ENCODE measurements at places on chromosomes 3 and 15.
A peak's percentile ranks its signal among the peaks of the same experiment; 100 is the strongest.

DNA sequence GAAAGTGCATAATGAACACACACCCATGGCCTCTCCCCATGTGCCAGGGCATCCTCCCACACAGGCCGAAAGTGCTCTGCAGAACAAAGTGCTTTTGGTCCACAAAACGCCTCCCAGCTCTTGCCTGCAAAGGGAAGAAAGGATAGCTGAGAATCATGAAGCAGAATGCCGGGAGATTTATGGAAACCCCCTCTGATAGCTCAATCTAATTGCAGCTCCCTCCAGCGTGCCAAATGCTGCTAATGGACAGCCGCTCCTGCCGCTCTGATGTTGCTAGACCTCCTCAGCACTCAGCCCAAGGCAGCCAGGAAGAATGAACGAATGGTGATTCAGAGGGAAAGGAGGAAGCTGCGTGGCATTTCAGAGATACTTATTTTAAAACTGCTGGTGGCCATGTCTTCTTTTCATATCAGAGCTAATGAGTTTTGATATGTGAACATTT lies 145.3 kb downstream of the TJP1 start:
- no peak for DNase-seq

DNA sequence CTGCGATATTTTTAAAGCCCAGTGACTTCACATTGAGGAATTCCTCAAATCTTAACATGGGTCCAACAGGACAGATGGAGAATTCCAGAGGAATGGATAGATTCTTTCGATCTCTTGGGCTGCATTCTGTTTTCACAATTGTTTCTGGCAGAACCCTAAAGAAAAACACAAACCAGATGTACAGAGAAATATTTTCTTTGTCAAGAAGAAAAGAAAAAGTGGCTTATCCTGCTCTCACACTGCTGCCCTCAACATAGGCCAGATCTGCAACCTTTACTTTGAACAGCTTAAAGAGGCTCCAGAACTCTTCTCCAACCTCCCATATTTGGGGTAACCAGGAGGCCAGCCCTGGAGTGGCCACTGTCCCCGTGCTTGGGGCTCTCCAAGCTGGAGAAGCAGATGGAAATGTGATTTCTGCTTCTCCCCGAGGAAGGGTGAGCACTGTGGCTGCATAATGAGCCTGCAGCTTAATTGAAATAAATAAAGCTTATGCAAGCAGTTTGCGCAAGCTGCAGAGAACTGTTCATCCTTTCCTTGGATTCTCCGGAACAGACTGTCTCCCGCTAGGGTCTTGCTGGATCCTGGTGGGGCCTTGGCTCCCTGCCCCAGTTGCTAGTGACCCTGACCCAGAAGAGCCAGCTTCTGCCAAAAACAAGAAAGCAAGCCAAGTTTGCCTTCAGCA lies 453.2 kb upstream of the PROK2 start:
- no peak for DNase-seq

DNA sequence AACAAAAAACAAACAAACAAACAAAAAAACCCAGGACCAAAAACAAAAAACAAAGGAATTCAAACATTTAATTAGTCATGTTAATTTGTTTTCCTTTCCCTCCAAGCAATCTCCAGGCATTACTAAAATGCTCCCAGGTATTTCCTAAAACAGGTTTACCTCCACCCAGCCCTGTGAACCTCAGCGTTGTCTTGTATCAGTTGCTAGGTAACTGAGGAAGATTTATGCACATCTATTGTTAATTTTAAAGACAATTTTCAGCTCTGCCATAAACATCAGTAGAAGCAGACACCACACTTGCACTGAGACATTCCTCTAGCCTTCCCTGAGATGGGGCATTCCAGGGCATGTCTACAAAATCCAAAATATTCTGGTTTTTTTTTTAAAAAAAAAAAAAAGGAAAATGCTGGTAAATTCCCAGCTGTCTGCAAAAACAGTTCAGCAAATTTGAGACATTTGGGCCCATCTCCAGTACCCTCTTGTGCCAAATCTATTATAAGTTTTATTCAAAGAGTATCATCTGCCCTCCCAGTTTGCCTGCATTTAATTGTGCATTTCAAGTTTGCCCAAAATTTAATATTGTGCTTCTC lies 227.6 kb downstream of the ADAMTS9 start:
- DNase-seq: no peak

DNA sequence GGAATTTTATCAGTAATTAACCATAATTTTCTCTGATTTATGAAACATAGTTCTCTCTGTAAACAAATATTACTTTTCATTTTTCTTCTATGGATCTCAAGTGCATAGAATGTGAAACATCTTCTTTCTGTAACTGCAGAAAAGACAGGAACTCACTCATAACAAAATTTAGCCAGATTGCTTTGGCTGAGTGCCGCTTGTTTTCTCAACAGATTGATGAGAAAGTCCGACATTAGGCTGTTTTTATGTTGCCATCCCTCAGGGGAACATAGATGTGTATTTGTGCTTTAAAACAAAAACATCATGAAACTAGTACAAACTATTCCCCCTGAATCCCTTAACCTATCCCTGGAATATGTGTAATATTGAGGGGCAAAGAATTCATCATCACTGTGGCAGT lies 154.2 kb downstream of the B3GALNT1 start:
- no peak for DNase-seq

DNA sequence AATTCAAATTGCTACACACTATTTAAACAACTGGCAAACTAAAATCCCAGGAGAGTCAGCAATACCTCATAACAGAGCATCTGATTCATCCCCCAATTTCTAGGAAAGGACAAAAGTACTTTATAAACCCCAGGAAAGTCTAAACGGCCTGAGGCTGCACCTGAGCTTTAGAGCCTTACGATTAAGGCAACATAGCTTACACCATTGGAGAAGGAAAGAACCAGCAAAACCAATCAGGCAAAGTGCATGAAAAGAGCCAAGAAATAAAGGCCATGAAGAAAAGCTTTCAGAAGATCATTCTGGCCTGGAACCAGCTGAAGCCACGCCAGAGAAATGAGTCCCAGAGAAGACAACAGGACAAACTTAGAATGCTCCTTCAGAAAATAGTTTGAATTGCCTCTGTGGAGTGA lies 48.1 kb downstream of the PTPN9 start:
- DNase-seq: no peak

DNA sequence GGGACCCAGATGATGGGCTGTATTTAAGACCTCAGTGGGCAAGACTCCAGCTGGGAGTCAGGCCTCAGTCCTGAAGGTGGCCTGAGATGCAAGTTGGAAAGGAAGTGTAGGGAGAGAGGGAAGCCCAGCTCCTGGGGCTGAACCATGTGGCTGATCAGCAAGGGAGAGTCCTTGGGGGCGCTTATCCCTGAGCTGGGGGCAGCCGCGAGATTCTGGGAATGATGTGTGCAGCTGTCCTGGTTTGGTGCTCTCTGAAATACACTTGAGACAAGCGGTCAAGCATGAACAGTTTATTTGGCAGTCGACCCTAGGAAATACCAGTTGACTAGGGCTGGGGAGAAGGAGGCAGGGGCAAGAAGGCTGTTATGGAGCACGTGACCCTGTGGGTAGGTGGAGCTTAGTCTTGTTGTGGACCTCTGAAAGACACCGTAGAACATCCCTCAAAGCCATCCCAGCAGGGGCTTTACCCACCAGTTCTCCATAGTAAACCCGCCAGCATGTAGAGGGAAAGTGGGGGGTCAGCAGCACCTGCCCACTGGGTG lies 41.8 kb upstream of the SLC6A11 start:
- DNase-seq: no peak

- DNase-seq: no peak
Observed at GRCh38 chr3:152621006-152621868, 213.7 kb upstream of the P2RY1 start.

DNA sequence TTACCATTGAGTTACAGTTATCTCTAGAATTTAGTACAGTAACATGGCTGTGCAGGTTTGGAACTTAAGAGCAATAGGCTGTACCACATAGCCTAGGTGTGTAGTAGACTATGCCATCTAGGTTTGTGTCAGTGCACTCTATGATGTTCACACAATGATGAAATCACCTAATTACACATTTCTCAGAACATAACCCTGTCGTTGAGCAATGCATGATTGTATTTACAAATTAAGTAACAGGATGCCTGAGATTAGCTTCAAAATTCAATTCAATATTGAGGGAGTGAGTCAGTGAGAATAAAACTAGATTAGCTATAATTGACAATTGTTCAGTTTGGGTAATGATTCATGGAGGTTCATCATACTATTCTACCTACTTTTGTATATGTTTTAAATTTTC lies 633.8 kb downstream of the IGSF11 start:
- no peak for DNase-seq

GRCh38 chr15:25797936-25798901 lies 64.9 kb downstream of the ATP10A start:
- DNase-seq: no peak

DNA sequence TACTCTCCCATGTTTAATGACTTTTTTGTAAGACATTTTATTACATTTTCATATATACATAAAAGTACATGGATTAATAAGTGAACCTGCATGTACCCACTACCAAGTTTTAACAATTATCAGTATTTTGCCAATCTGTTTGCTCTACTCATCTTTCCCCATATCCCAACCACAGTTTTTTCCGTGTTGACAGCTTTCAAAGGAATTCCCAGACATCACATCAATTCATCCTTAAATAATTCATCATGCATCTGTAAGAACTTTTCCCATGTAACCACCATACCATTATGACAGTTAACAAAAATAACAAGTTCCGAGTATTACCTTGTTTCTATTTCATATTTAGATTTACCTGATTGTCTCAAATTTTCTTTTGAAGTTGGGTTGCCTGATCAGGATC lies 436.7 kb downstream of the PDCD6IP start:
- no peak for DNase-seq

DNA sequence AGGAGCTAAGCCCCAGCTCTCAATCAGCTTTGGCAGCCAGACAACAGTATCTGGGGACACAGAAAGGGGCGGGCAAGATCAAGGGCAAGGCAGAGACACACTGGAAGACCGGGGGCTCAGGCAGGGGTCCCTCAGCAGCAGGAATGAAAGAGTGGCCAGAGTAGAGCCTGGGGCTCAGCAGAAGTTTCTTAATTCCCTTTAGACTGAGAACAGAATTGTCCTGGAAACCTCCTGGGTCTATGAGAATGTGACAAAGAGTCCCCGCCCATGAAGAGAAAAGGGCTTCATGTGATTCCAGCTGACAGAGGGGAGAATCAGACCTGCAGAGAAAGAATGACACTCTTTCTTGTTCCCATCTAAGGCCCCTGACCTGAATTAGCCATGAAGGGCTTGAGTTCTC lies 95.2 kb upstream of the CTNNB1 start:
- no peak for DNase-seq

GRCh38 chr3:45343947-45344346 lies 44.4 kb upstream of the LARS2 start:
- DNase-seq: no peak

DNA sequence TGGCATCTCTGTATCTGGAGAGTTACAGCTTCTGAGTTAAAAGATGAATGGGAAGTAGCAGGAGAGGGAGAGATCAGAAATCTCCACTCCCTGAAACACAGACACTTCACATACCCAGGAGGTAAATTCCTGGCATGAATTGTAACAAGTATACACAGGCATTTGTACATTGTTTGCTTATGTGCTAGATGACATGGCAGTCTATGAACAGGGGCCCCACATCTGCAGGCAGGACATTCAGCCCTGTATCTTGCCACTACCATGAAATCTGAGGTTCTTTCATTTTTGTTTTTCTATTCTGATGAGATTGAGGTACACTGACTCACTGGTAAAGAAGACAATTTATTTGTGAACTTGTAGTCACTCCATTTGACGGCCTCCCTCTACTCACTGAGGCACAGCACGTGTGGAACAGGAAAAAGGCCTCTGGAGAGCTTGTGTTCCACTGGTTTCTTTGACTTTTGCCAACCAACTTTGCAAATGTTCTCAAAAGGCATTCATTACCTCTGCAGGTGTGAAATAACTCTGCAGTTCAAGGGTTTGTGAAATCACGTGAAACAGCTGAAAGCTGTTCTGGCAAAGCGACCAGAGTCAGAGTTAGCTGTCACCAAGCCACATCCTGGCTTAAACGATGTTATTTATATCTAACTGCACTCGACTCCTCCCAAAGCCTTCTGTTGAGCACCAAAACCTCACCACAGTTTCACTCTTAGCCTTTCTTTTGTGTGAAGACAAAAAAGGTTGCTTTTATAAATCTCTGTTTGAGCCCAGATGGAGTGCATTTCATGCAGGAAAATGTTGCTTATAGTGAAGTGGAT lies 401.3 kb upstream of the CFAP20DC start:
- DNase-seq: peak; percentile 50

Data from NCI-H2107 (cell line).